ENCODE measurements at places on chromosomes 1 and 21.
A peak's percentile ranks its signal among the peaks of the same experiment; 100 is the strongest.

GRCh38 chr1:27400082-27400962, 7.9 kb downstream of the GPR3 start:
- no peak for DNase-seq

- DNase-seq, result peak; percentile 63
These were observed 78.8 kb upstream of the CD1D start for GRCh38 chr1:158101927-158102326.

DNA sequence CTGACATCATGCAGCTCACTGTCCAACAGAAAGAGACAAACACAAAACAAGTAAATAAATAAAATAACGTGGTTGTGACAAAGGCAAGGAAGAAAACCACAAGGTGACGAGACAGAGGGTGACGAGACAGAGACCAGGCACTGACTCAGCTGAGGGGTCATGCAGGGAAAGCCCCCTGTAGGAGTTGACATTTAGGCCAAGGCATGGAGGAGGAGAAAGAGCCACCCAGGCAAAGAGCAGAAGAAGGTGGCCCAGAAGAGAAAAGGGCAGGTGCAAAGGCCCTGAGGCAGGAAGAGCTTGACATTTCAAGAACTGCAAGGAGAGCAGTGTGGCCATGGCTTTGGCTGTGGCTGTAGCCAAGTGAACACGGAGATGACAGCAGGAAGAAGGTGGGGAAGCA, 65.1 kb upstream of the ID3 start:
- DNase-seq, result no peak

DNA sequence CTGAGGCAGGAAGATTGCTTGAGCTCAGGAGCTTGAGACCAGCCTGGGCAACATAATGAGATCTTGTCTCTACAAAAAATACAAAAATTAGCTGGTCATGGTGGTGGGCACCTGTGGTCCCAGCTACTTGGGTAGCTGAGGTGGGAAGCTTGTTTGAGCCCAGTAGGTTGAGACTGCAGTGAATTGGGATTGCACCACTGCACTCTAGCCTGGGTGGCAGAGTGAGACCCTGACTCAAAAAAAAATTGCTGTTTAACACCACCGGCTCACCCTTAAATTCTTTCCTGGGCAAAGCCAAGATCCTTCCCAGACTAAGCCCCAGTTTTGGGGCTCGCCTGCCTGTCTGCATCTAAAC, 6.6 kb upstream of the NSUN4 start:
- no peak for DNase-seq

- DNase-seq, result no peak
These were observed 7.6 kb downstream of the ZBTB48 start for GRCh38 chr1:6587261-6588005.

DNA sequence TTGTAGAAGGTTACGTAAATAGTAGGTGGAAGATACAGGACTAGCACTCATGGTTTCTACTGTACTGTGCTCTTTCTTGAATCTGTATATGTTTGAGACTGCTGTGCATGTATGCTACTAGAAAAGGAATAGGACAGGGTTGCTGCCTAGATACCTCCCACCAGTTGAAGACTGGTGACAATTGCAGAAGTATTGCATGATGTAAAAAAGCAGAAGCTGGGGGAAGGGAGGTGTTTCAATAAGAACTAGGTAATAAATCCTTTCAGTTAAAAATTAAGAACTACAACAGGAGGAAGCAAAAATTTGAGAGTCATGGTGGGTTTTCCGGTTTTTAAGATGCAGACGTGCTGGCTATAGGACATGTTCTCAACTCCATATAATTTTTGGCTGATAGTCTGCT, 88.1 kb downstream of the CCDC30 start:
- DNase-seq, result no peak

GRCh38 chr1:181514298-181515290, 31.3 kb downstream of the CACNA1E start:
- DNase-seq, result no peak

DNA sequence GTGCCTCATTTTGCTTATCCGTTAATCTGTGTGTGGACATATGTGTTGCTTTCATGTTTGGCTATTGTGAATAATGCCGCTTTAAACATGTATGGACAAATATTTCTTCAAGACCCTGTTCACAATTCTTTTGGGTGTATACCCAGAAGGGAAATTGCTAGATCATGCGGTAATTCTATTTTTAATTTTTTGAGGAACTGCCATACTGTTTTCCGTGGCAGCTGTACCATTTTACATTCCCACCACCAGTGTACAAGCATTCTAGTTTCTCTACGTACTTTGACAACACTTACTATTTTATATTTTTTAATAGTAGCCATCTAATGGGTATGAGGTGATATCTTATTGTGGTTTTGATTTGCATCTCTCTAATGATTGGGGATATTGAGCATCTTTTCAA, 7.1 kb upstream of the NID1 start:
- DNase-seq, result no peak

DNA sequence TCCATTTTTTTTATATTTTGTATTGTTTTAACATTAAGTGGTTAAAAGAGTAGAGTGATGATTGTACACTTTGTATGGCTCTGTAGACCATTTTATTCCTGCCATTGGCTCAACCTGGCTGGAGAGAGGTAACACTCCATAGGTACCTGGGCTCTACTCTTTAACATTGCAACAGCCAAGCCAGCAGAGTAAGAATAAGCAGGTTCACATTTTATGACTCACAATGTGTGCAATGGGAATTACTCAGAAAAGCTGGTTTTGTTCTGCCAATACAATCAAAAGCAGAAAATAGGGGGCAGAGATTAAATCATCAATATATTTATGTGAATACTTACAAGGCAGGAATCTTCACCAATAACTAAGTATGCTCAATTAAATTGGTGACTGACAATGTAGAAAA, 1324.0 kb downstream of the AMY1C start:
- no peak for DNase-seq

DNA sequence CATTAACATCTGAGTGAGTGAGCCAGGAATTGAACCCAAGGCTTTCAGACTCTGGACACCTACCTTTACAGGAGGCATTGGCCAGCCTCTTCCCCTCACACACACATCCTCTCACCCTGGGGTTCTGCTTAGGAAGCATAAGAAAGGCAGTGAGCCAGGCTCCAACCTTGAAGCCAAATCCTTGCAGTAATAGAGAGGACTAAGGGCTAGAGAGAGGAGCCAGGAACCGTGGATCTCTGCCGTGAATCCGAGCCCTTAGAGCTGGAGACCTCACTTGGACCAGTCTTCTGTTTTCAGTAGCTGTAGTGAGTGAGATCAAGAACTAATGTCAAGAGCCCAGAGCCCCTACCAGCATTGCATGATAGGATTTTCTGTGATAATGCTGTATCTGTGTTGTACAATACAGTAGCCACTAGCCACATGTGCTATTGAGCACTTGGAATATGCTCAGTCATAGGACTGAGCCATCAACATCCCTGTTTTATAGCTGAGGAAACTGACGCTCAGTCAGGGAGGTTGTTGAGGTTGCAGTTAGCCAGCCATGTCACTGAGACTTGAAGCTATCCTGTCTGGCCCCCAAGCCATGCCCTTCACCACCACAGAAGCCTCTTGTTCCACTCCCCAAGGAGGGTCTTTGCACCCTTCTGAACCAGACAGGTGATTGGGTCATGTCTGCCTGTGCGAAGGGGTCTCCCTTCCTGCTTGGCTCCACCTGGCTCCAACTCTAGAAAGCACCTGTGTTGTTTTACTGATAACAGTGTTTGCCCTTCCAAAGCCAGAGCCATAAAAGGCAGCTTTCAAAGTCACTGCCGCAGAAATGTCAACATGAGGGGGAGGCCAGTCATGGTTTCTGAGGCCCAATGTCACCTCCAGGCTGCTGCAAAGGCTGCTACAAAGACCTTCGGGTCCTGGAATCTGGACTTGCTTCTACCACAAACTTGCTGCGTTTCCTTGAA, 101.1 kb upstream of the JUN start:
- DNase-seq, result no peak

- DNase-seq, result no peak
These were observed 13.6 kb upstream of the LRRC3 start for GRCh38 chr21:44441581-44442265.

- DNase-seq, result no peak
These were observed 252.3 kb upstream of the ZP4 start for GRCh38 chr1:238143038-238143437.

DNA sequence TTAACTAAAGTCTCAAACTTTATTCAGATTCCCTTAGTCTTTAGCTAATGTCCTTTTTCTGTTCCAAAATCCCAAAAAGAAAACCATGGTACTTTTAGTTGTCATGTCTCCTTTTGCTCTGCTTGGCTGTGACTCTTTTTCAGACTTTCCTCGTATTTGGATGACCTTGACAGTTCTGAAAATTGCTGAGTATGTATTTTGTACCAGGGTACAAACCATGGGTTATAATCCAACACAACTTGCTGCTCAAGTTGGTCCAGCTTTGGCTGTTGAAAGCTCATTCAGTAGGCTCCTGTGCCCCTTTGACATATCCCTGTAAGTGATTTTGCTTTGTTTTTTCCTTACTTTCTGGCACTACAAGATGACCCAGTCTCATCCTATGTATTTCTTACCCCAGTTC, 51.7 kb downstream of the PALMD start:
- DNase-seq, result no peak

GRCh38 chr1:185539277-185539943, 194.8 kb upstream of the HMCN1 start:
- no peak for DNase-seq

GRCh38 chr1:22827666-22828483, 117.2 kb downstream of the EPHB2 start:
- no peak for DNase-seq

- DNase-seq, result no peak
These were observed 118.2 kb upstream of the HOOK1 start for GRCh38 chr1:59696421-59697115.

GRCh38 chr1:161820914-161821313, 54.8 kb downstream of the ATF6 start:
- no peak for DNase-seq

DNA sequence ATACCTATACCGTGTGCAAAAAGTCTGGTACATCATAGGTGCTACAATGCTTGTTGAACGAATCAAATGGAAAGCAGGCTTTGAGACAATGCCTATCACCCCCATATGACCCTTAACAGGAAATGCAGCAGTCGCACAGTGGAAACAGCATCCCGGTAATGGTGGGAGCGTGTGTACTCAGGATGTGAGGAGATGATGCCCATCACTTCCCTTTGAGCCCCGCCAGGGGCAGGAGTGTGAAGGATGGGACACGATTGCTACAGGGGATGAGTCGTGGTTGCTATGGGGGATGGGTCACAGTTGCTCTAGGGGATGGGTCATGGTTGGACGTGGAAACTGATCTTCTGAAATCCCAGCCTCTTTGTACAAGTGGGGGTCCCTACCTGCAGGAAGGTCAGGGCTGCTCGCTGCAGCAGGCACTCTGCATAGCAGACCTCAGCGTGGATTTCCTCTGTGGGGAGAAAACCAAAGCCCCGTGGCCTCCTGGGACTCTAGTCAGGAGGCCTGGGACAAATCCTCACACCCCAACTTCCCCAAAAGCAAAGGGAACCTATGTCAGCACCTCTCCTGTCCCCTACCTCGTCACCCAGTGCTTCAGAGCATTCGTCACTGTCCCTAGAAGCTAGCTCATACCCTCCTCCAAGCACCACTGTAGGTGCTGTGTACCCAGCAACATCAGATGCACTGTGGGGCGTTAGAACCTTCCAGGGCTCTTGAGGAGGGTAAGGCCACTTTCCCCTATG, 19.3 kb downstream of the TTC39A start:
- no peak for DNase-seq

DNA sequence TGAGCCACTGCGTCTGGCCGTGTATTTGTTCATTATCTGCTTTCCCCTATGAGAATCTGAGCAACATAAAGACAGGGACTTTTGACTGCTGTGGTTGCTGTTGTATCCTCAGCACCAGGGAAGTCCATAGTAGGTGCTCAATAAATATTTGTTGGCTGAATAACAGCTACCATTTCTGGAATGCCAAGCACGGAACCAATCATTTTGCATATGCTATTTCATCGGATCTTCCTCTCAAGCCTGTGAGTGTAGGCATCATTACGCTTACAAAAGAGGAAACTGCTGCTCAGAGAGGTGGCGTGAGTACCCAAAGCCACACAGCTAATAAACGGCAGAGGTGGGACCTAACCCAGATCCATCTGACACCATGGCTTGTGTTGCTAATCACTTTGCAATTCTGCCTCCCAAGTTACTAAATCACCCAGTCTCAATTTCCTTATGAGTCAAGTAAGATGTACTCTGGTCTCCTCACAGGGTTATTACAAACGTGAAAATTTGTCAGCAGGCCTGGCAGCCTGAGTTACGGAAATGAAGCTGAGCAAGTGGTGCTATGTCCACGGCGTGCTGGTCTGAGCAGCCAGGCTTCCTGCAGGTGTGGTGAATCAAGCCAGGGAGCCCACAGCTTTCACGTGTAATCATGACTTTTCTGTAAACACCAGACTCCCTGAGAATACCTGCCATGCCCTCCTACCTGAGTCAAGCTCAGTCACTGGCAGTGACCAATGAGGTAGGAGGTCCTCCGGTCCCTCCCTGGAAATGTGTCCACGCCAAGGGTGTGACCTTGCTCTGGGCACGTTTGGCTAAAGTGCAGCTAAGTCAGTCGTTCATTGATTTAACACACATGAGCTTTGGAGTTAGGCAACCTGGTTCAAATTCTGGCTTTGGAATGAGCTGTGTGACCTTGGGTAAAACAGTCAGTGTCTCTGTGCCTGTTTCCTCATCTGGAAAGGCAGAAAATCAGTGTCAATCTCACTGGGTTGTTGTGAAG, 4.8 kb upstream of the RHCE start:
- peak; percentile 59 for DNase-seq

DNA sequence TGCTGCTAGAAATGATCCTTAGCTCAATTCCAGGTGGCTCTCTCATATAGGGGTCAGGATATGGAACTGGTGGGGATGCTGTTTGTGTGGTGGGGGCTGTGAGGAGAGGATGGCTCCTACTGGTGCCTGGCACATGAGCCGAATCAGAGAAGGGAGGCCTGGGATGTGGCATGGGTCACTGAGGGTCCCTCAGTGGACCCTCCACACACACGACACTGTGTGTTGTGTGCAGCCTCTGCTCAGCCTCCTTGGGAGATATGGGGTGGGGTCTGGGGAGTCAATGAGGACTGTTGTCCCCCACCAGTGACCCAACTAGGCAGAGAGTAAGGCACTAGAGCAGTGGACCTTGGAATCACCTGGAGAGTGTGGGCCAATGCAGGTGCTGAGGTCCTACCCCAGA, 3.2 kb upstream of the LRRN2 start:
- no peak for DNase-seq

- DNase-seq, result no peak
These were observed 1646.5 kb downstream of the MRPL39 start for GRCh38 chr21:23960769-23961168.

DNA sequence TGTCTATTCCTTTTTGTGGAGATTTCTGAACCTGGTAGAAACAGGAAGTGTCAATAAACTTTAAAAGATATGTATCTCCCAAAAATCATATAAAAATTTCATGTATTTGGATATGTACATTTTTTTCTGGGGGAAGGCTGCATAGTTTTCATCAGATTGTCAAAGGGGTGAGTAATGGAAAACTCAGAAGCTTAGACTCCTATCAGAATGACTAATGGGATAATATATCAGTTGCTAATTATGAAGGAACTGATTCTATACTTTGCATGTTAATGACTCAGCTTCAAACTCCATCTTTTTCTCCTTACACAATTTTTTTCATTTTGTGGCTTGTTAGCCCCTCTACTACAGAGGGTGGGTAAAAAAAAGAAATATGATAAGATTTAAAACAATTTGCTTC, 55.9 kb downstream of the GON4L start:
- DNase-seq, result peak; percentile 75
